Sigmoid colon (tissue), 7 donors: ENCODE measurements at places on chromosomes 4 and X.

GRCh38 chr4:7747062-7747385, 192.6 kb downstream of the AFAP1 start:
- DNase-seq: no peak

DNA sequence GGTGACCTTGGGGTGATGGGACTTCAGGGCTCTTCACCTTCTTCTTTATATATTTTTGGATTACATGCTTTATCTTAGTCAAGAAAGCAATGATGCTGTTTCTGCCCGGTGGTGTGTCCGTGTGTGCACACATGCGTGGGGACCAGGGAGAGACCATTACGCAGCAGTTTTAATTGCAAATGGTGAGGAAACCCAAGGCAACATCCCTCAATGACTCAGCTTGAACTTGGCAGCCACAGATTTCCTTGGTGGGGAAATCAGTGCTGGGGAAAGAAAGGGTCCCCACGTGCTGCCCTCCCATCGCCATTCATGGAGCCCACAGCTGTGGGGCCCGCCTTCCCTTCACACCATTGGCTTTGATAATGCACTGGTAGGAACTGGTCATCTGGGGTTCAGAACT, 46.2 kb upstream of the C4orf50 start:
- DNase-seq: no peak

- no peak for DNase-seq
Observed at GRCh38 chrX:71081330-71082123, 13.4 kb upstream of the SNX12 start.

- no peak for DNase-seq
Observed at GRCh38 chrX:64097891-64098290, 107.6 kb downstream of the AMER1 start.

- DNase-seq: no peak
Observed at GRCh38 chr4:8029689-8030088, 90.0 kb upstream of the AFAP1 start.

DNA sequence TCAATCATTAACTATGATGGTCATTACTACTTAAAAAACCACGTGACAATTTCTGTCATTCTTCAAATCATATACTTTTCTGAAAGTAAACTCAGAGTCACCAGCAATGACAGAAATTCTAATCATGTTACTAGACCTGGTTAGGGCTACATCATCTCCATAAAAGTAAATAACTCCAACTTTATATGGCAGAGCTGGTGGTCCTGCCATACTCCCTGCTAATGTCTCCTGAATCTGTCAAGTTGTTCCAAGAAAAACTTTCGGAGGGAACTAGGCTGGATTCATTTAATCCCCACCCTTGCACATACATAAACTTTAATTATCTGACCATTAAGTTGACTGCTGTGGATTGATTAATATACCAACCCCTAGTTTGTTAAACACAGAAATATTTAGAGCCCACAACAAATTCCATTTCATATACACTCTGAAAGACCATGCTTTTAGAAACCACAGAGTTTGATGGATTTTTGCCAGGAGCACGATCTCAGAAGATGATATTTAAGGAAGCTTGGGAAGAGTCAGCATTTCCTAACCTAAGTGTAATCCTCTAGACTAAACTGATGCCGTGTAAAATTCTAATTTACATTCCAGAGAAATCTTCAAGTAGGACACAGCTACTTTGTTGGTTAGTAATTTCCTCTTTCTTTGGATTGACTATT, 577.0 kb downstream of the FAT4 start:
- DNase-seq: no peak

DNA sequence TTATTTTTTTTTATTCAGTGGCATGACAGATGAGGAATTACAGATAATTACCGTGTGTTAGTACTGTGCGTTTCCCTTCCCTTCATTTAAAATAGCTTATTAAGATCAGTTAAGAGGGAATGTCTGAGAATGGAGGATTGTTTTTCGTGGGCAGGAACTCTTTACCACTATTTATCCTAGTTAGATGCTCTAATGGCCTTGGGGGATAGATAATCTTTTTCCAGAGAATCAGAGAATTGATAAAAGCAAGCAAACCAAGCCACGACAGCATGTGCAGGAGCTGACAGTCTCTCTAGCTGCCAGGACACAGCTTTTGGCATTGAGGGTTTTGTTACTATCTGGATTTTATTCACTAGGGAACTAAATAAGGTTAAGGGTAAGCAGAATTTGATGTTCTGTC, 128.7 kb downstream of the DCLK2 start:
- no peak for DNase-seq

DNA sequence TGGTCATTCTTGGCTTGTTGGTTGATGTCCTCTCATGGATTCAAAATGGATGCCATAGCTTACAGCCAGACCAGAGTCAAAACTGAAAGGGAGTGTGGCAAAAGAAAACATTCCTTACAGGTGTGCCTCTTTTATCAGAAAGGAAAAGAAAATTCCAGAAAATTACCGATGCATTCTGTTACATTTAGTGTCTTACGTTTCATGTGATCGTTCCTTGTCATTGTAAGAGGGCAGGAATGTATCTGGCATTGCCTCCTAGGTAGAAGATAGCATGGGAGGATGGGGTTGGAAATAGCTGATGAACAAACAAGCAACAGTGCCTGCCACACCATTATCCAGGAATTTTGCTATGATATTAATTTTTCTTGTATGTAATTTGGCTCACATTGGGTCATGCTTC, 13.1 kb downstream of the GRXCR1 start:
- no peak for DNase-seq

DNA sequence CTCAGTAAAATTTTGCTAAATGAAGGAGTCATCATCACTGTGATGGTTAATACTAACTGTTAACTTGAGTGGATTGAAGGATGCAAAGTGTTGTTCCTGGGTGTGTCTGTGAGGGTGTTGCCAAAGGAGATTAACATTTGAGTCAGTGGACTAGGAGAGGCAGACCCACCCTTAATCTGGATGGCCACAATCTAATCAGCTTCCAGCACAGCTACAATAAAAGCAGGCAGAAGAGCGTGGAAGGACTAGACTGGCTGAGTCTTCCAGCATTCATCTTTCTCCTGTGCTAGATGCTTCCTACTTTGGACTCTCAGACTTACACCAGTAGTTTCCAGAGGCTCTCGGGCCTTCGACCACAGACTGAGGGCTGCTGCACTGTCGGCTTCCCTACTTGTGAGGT, 21.3 kb upstream of the WDR44 start:
- DNase-seq: no peak

DNA sequence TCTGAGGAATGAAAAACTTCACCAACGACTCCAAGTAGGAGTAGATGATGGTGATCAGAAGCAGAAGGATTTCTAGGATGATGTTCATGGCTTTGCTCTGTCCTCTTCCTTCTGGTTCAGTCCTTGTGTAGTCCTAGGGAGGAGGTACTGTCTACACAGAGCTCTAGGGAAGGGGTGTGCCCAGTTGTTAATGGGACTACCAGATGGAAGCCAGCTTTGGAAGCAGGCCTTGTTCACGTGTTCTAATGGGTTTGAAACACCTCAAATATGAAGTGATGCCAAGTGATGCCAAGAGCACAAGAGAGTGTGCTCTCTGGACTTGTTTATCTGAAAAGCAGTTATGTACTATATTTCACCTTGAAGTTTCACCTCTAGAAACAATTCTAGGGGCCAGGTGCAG, at the start of gene HSD17B13:
TSS of gene HSD17B13 (minus strand) at position 129 of the 400 bp plus-strand sequence. CDS start at position 88, 41 bp downstream.
- no peak for DNase-seq

GRCh38 chrX:40281336-40282005, 183.7 kb upstream of the BCOR start:
- no peak for DNase-seq

DNA sequence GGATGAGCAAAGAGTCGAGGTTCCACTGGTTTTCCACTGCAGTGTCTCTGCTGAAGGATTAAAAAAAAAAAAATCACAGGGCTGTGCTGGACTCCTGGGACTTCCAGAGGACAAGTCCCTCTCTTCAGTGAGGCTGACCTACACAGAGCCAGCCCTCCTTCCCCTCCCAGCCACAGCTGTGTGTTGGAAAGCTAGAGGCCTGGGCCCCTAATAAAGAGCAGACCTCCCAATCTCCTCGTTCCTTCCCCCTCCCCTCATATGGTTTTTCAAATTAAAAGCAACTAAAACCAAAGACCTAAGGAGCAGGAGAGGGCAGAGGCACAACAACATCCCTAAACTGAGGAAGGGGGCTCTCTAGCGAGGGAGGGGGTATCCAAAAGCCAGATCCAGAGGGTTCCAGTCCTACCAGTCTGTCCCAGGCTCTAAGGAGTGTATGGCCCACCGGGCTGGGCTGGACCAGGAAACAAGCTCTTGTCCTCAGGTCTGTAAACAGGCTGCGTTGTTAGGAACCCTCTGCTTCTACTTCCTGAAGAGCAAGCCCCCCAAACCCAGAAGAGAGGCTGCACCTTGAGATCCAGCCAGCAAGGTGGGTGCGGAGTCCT, 4.0 kb upstream of the PDGFRA start:
- DNase-seq: no peak

DNA sequence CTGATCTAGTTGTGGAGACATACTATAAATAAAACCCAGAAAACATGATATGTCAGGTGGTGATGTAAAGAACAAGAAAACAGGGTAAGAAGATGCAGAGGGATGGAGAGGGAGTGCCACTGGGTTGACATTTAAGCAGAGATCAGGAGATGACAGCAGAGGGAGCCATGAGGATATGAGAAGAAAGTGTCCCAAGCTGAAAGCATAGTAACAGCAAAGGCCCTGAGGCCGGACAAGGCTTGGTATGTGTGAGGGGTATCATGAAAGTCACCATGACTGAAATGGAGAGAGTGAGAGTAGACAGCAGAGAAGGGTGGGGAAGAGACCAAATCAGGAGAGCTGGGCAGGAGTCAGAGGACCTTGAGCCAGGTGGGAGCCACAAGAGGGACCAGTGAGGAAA, 3.4 kb downstream of the GPKOW start:
- no peak for DNase-seq

GRCh38 chr4:146340798-146341197, 126.5 kb downstream of the REELD1 start:
- DNase-seq: no peak

GRCh38 chrX:85065512-85066198, 62.0 kb downstream of the APOOL start:
- no peak for DNase-seq

GRCh38 chrX:28609917-28610613, 22.8 kb downstream of the IL1RAPL1 start:
- peak; percentile 62 for DNase-seq

GRCh38 chr4:8861576-8862295, 9.9 kb downstream of the HMX1 start:
- no peak for DNase-seq

DNA sequence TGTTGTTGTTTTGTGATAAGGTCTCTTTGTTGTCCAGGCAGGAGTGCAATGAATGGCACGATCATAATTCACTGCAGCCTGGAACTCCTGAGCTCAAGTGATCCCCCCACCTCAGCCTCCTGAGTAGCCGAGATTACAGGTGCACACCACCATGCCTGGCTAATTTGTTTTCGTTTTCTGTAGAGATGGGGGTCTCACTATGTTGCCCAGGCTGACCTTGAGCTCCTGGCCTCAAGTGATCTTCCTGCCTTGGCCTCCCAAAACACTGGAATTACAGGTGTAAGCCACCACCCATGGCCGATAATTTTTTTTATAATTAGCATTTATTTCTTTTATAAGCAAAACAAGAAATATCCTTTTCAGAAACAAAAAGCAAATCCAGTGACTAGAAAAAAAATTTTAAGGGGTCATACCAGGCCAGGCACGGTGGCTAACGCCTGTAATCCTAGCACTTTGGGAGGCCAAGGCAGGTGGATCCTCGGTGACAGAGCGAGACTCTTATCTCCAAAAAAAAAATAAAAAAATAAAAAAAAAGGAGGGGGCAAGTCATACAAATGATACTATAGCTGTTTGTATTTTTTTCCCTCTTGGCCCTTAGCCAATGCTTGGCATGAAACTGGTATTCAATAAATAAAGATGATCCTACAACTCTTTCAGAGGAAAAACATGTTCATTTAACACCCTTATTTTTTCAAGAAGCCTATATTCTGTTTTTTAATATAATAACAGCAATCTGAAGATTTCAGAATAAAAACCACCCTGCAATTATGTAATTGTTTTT, 3.4 kb downstream of the PLAC8 start:
- DNase-seq: no peak

- no peak for DNase-seq
Observed at GRCh38 chrX:75784680-75785491, at the start of gene MAGEE2. TSS of gene MAGEE2 (minus strand) at chrX:75785254. CDS start at chrX:75785051, 203 bp downstream.

- DNase-seq: no peak
Observed at GRCh38 chrX:48937054-48937907, 18.5 kb upstream of the PIM2 start.

DNA sequence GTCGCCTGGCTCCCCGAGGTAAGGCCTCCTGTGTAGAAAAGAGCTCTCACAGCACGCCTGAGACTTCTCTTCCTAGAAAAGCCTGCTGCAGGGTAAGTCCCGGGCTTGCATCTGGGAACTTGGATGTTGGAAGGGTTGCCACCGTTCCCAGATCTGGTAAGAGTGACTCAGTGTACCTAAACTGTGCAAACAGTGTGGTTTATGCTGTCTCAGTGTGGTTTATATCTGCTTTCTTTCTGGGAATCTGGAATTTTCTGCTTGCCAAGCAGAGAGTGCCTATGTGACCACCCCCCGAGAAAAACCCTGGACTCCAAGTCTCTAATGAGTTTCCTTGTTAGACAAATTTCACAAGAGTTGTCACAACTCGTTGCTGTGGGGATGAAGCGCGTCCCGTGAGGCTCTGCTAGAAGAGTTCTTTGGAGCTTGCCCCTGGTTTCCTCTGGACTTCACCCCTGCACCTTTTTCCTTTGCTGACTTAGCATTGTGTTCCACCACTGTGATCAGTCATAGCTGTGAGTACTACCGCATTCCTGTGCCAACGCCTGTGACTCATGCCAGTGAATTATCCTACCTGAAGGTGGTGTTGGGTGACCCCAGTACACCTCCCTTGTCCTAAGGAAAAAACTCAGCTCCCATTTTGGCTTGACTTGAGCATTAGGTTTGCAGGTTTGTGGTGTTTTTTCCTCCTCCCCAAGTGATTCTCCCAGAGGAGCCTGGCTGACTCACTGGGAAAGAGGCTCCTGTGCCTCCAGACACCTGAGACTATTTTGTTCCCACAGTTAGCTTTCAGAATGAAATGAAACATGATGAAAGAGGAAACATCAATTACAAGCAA, 14.5 kb downstream of the SLC2A9 start:
- DNase-seq: no peak

GRCh38 chr4:5757954-5758353, 47.0 kb downstream of the EVC start:
- peak; percentile 13 for DNase-seq

DNA sequence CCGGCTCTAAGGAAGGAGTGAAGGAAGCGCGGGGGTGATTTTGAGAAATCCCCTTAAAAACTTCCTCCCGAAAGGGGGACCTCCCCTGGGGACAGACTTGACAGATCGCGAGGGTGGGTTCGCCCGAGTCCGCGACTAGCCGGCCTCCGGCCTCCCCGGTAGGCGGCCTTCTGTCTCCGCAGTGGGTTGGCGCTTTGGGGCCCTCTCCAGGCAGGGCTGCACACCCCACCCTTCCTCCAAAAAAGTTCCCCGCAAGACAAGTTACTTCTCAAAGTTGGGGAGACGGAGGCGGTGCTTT, 24.8 kb downstream of the HOPX start:
- no peak for DNase-seq

GRCh38 chr4:168218645-168219044, 99.9 kb downstream of the DDX60 start:
- DNase-seq: no peak

- DNase-seq: no peak
Observed at GRCh38 chr4:137678796-137679195, 146.5 kb upstream of the PCDH18 start.

GRCh38 chrX:118593407-118593806, 97.8 kb downstream of the DOCK11 start:
- DNase-seq: no peak

- DNase-seq: no peak
Observed at GRCh38 chr4:87659247-87659931, 9.3 kb downstream of the DMP1 start.
